HepG2 (cell line): ENCODE measurements at places on chromosomes 2 and 18.

DNA sequence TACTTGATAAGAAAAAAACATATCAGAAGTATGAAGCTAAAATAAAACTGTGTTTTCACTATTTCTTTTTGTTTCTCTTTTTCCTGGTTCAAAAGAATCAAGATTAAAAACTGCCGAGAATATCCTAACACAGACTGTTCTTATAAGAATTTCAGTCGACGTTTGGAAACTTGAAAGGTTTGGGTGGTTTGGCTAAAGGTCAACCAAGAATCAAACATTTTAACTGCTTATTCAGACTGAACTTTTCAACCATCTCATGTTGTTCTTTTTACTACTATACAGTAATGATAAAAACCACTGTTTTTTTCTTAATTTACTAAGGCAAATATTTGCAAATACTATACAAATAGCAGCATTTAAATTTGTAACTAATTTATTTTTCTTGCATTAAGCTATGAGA, 308.5 kb upstream of the TFPI start:
- peaks cover 17% of the 10 kb centered on the region; the same call in 1 of the 3 replicates for H3K27me3 ChIP-seq
- no peak overlapping the region for H3K27ac ChIP-seq
- peaks cover 9% of the 10 kb centered on the region; the same call in 1 of the 2 replicates for H3K4me1 ChIP-seq

DNA sequence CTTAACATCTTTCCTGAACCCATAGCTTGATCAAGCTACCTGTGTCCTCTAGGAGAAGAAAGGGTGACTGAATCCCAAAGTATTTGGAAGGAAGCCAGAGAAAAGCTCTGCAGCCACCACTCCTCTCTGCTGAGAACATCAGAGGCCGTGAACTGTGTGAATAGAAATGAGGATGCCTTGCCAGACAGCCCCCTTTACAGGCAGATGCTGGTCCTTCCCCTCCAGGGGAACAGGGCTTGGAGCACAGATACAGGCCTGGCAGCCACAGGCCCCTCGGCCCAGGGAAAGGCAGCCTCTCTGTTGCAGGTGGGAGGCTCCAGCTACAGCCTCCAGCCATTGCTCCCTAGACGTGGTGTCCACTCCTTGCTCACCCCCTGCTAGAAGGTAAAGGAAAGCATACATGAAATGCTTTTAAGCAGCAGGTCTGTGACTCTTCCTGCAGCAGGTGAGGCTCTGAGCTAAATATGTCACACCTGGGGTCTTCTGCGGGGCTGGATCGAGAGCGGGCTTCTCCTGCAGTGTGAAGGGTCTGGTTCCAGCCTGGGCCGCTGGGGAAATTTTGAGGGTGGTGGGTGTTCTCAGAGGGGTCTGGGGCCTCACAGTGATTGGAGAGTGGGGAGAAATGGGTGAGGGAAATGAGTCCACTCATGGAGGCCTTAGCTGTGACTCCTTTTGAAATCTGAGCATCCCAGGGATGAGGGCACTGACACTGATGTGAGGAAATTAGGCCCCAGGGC, 234.0 kb downstream of the KLHL29 start:
- DNase-seq: no peak
- no peak overlapping the region for H3K27ac ChIP-seq
- no peaks in the 10 kb centered on the region for H3K36me3 ChIP-seq
- peaks cover 48% of the 10 kb centered on the region for H3K27me3 ChIP-seq
- no peak overlapping the region for H3K4me3 ChIP-seq
- H3K4me1 ChIP-seq: peaks cover 6% of the 10 kb centered on the region; the same call in 1 of the 2 replicates

DNA sequence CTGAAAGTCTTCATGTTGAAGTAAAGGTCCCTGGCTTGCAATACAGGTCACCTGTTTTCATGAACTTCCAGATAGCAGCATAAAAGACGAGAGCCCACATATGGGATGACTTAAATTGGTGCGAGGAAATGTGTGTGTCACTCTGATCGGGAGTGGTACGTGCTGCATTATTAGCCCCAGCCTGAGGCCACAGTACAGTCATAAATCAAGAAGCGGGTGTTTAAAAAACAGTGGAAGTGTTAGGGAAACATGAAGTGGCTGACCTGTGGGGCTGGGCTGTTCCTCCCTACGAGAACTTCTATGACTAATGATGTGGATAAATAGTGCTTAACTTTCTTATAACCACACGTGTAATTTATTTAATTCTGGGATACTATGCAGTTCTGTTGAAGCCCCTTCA, 24.4 kb downstream of the RDH14 start:
- H3K4me3 ChIP-seq: no peak overlapping the region
- DNase-seq: no peak
- no peak overlapping the region for H3K27ac ChIP-seq
- H3K36me3 ChIP-seq: no peaks in the 10 kb centered on the region

- H3K36me3 ChIP-seq: 0 out of 3 replicates have a peak, but pooled peaks cover 4% of the 10 kb centered on the region
- H3K27me3 ChIP-seq: no peaks in the 10 kb centered on the region
- H3K27ac ChIP-seq: no peak overlapping the region
- no peak for DNase-seq
Measured at GRCh38 chr2:28282861-28283646, 109.6 kb upstream of the FOSL2 start.

GRCh38 chr18:2083691-2084090, 487.6 kb downstream of the METTL4 start:
- H3K4me1 ChIP-seq: no peaks in the 10 kb centered on the region
- H3K36me3 ChIP-seq: no peaks in the 10 kb centered on the region
- no peak for DNase-seq
- H3K27ac ChIP-seq: no peak overlapping the region
- H3K27me3 ChIP-seq: no peaks in the 10 kb centered on the region
- no peak overlapping the region for H3K4me3 ChIP-seq

- peak overlapping the region; percentile 42 for H3K4me3 ChIP-seq
- H3K36me3 ChIP-seq: no peaks in the 10 kb centered on the region
- peak; percentile 97 for DNase-seq
- peak overlapping the region; percentile 93 for H3K27ac ChIP-seq
Measured at GRCh38 chr2:42974721-42975717, 182.6 kb upstream of the HAAO start.

DNA sequence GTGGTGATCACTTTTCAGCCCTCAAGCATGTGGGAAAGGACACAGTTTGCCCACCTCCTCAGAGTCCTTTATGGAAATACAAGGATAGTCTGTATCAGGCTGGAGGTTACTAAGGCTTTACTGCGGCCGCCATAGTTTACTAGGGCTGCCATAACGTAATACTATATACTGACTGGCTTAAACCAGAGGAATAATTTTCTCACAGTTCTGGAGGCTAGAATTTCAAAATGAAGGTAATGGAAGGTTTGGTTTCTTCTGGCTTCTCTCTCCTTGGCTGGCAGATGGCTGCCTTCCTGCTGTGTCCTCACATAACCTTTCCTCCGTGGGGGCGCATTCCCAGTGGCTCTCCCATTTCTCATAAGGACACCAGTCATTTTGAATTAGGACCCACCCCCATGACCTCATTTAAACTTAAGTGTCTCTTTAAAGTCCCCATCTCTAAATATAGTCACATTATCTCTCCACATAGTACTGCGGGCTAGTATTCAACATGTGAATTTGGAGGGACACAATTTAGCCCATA, 12.5 kb upstream of the ATIC start:
- no peak for DNase-seq
- H3K27ac ChIP-seq: no peak overlapping the region
- peaks cover 22% of the 10 kb centered on the region for H3K4me1 ChIP-seq
- no peaks in the 10 kb centered on the region for H3K36me3 ChIP-seq

DNA sequence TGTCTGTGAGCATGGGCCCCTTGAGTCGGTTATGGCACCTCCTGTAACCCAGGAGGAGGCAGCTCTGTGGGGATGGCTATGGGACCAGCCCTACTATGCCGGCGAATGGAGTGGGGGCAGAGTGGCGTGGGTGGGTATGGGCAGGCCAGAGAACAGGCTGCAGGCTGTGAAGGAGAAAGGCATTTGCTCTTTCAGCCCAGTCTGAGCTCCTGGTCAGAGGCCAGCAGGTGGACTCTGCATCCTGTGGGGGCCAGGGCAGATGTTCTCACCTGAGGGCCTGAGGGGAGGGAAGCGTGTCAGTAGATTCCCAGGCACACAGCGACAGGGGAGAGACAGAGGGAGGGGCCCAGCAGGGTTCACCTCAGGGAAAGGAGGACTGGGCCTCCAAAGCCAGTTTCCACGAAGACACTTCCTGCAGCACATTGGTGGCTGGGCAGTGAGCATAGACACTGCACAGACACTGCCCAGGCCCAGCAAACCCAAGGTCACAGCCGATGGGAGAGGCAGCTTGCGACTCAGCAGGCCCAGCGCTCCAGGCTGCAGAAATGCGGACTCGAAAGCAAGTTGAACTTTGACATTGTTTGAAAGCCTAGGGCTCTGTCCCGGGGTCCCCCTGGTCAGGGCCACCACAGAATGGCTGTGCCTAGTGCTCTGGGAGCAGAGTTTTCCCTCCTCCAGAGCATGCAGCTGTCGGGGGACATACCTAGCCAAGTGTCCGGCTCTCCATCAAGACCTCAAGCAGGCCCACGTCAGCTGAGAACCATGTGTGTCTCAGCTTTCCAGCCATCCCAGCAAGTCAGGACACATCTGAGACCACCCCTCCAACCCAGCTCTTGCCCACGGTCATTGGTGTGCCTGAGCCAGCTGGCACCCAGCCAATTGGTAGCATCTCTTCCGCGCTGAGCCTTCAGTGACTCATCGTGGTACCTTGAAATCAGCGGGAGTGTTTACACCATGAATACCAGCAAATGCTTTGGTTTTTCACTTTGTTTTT, 53.8 kb downstream of the TGOLN2 start:
- no peaks in the 10 kb centered on the region for H3K36me3 ChIP-seq
- H3K4me1 ChIP-seq: peaks cover 41% of the 10 kb centered on the region
- H3K27me3 ChIP-seq: peaks cover 51% of the 10 kb centered on the region
- no peak overlapping the region for H3K4me3 ChIP-seq
- no peak overlapping the region for H3K27ac ChIP-seq

DNA sequence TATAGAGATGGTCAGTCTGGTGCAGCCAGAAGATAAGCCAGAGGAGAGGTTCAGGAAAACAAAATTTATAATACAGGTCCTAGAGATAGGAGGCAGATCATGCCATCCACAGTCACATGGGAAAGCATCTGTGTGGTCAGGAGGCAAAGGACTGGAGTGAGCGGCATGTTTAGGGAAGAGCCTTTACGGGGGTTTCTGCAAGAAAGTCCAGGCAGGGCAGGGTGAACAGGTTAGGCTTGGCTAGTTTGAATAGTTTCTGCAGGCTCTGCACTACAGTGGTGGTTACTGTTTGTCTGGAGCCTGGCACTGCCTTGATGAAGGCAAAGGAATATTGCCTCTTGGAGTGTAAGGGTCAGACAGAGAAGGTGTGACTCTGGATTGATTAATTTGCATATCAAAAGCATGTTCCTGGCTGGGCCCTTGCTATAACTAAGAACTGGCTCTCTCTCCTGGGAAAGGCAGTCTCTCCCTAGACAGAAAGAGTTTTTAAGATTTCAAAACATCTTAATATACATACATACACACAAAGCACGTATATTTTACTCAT, 1034.7 kb upstream of the CHAC2 start:
- DNase-seq: no peak
- H3K4me3 ChIP-seq: no peak overlapping the region
- H3K4me1 ChIP-seq: no peaks in the 10 kb centered on the region
- H3K27ac ChIP-seq: no peak overlapping the region
- H3K36me3 ChIP-seq: no peaks in the 10 kb centered on the region

DNA sequence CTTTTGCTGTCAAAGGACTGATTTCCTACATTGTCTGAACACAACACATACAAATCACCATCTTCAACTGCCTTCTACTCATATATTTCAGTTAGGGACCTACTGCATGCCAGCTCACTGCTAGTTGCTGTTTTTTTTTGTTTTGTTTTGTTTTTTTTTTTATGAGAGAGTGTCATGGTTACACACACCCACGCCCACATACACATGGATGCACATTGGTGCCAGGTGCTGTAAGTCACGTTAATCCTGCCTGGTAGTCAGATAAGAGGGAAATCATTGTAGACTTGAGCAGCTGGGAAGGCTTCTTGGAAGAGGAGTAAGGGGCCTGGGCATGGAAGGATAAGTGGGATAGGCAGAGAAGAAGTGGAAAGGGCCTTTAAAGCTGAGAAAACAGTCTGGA, 209.9 kb downstream of the TDRD15 start:
- no peak for DNase-seq
- H3K27ac ChIP-seq: no peak overlapping the region
- H3K27me3 ChIP-seq: no peaks in the 10 kb centered on the region
- no peak overlapping the region for H3K4me3 ChIP-seq
- H3K36me3 ChIP-seq: no peaks in the 10 kb centered on the region

DNA sequence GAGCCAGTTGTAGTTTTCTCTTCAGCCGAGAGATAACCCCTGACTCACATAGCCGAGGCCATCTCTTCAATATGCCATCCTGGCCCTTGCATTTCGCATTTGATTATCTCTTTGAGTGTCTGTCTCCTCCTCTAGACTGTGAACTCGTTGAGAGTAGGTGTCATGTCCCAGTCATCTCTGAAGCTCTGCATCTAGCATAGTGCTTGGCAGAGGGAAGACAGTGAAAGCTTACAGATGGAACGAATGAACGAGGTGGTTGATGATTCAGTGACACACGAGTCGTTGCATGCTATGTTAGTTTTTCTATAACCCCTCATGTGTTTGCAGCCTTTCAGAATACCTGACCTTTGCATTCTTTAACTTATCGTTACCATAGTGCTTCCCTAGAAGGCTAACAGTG, 59.9 kb upstream of the CYRIA start:
- no peak overlapping the region for H3K27ac ChIP-seq
- no peak for DNase-seq

GRCh38 chr2:194203898-194204297, 1453.1 kb upstream of the SLC39A10 start:
- no peak overlapping the region for H3K27ac ChIP-seq
- H3K4me1 ChIP-seq: no peaks in the 10 kb centered on the region
- no peaks in the 10 kb centered on the region for H3K36me3 ChIP-seq
- H3K4me3 ChIP-seq: no peak overlapping the region
- DNase-seq: no peak
- no peaks in the 10 kb centered on the region for H3K27me3 ChIP-seq

DNA sequence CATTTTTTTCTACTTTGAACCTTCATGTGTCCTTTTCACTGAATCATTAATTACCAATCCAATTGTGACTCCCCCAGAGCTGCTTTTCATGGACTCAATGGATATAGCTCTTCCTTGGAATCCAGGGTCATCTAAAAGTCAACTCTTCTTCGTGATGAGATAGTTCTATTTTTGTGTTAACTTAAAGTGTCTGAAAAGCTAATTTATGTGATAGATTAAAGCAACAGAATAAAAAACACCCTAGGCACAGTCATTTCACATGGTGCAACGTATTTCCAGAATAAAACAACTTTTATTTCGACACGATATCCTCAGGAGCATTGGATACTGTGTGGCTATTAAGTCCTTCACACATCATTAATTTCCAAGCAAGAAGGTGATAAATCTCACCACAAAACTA, 250.6 kb upstream of the SPHKAP start:
- no peaks in the 10 kb centered on the region for H3K36me3 ChIP-seq
- H3K4me3 ChIP-seq: no peak overlapping the region
- no peaks in the 10 kb centered on the region for H3K4me1 ChIP-seq
- H3K27ac ChIP-seq: no peak overlapping the region

GRCh38 chr2:11980809-11981208, 234.4 kb downstream of the LPIN1 start:
- no peaks in the 10 kb centered on the region for H3K36me3 ChIP-seq
- H3K27me3 ChIP-seq: no peaks in the 10 kb centered on the region; the same call in 1 of the 2 replicates
- H3K4me3 ChIP-seq: no peak overlapping the region
- DNase-seq: no peak

GRCh38 chr2:126645211-126645618, 10.7 kb upstream of the GYPC start:
- no peak overlapping the region for H3K27ac ChIP-seq
- H3K36me3 ChIP-seq: no peaks in the 10 kb centered on the region
- no peak for DNase-seq
- no peak overlapping the region for H3K4me3 ChIP-seq
